Stimulated activated CD4-positive, alpha-beta T cell treated with anti-CD3 and anti-CD28 coated beads, Interleukin-4, amount 100 ng/mL, for 48 hours (primary cell): ENCODE measurements at places on chromosomes 11 and 22.

GRCh38 chr11:18000760-18001159 is 12.1 kb downstream of the SERGEF start:
- DNase-seq: no peak

GRCh38 chr11:22938691-22939090 is 78.4 kb upstream of the CCDC179 start:
- DNase-seq: no peak

GRCh38 chr11:47854667-47855066 is 6.5 kb upstream of the NUP160 start:
- DNase-seq: no peak

- peak; percentile 42 for DNase-seq
Observed at GRCh38 chr11:17352950-17353820, 1.6 kb downstream of the NCR3LG1 start.

- no peak for DNase-seq
Observed at GRCh38 chr22:37862570-37863325, 13.5 kb downstream of the EIF3L start.

DNA sequence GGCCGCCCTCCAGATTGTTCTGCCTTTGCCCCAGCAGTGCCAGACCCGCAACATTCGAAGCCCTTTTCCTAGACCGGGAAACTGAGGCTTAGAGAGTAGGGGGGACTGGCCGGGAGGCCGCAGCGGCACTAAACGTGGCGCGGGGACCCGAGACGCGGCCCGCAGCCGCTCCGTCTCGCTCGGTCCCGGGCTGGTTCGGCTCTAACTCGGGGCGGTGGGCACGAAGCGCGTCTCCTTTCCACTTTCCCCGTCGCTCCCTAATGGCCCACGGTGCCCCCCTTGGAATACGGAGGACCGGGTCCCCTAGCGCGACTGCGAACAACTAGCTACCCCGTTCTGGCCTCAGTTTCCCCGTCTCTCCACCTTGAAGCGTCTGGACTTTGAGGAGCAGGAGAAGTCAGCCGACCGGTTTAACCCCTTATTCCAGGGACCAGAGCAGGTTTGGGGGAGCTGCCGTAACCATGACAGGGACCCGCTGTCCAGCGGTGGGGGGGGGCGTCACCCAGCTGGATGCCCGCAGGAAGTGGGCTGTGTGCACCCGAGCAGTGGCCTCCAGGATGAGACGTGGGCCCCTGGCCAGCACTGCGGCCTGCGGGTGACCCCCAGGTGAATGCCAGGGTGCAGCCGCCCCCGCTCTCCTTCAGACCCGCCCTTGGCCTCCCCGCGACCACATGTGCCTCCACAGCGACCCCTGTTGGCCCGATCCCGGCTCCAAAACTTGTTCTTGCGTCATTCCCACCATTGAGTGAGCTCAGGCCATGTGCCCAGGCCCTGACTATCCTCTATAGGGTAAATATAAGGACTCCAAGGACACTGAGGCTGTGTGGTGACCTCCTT is 1.1 kb downstream of the CDC42EP1 start:
- peak; percentile 89 for DNase-seq

- DNase-seq: no peak
Observed at GRCh38 chr22:39179841-39180335, 27.4 kb upstream of the CBX7 start.

DNA sequence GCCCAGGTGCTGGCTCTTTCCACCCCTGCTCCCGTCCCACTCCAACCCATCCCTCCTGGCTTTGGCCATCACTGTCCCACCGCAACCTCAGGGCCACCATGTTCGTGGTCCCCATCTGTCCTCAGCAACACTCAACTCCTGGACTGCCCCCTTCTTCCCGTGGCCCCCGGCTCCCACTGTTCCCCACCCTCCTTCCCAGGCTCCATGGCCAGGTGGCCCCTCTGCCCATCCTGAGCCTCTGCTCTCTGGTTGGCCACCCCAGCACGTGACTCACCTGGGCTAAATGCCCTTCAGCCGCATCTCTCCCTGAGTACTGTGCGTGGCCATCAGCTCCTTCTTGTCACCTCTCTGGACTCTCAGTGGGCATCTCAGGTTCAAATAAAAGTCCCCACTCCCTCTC is 41.6 kb upstream of the PHF21B start:
- DNase-seq: no peak

DNA sequence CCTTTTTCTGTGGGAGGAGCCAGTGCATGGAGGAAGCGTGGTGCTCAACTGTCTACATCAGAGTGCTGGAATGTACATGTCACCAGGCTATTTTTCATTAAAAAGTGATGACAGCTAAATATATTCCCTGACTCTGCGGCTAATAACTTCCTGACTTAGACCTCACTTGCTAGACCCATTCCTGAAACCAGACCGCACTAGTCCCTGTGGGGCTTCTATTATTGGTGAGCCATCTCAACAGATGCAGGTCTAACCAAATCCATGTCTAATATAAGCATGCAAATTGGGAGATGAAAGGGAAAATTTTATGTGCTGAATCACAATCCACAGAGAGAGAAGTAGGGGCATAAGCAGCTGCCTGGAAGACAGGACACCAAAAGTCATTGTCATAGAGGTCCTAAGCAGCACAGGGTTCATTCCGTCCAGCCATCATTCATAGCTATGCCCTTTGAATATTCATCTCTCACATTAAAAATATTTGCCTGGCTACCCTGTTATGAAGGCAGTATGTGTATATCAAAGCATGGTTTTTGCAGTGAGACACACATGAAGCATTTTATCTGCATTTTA is 110.9 kb upstream of the BLID start:
- DNase-seq: no peak
